ENCODE measurements at places on chromosomes 3 and 15. TPM values are rescaled to one million over a fixed set of nuclear protein-coding genes. Genes with fewer than 3 reads are reported as not detected.
A peak's percentile ranks its signal among the peaks of the same experiment; 100 is the strongest.

PRRT3 gene
- 1.3 TPM for total RNA-seq

- H3K4me3 ChIP-seq = no peak overlapping the region
- peaks cover 27% of the 10 kb centered on the region for H3K4me1 ChIP-seq
- no peaks in the 10 kb centered on the region for H3K27me3 ChIP-seq
- H3K36me3 ChIP-seq = no peaks in the 10 kb centered on the region
- H3K27ac ChIP-seq = no peak overlapping the region
Observed at GRCh38 chr15:85415783-85416182, 35.4 kb downstream of the AKAP13 start.

- H3K4me1 ChIP-seq = peaks cover 38% of the 10 kb centered on the region
- no peaks in the 10 kb centered on the region for H3K36me3 ChIP-seq
- no peak for DNase-seq
- no peak overlapping the region for H3K27ac ChIP-seq
Observed at GRCh38 chr3:69866988-69867720, 127.9 kb downstream of the MITF start.

DNA sequence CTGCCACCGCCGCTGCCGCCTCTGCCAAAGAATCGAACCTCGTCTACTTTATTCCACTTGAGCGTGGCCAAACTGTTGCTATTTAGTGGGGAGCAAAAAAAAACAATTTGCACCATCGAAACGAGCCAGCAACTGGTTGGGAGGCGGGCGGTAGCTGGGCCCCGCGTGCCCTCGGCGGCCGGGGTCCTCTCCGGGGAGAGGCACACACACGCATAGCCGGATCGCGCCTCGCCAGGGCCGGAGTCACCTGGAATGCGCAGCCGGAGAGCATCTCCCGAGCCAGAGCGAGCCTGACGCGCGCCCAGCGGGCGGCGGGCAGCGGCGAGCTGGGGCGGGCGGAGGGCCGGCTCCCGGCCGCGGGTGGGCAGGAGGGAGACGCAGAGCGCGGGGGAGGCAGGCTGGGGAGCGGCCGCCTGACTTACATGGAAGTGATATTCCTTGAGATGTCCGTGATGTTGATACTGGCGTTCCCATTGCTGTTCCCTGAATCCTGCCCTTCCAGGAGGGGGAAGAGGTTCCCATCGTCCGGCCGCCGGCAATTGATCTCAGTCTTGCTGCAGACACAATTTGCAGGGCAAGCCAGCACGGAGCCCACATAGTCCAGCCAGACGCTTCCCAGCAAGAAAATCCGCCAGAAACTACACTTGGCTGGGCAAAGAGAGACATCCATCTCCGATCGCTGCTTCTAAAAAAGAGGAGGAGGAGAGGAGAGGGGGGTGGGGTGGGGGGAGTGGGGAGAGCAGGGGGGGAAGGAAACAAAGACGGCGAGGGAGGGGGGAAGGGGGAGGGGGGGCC is 858 bp downstream of the NTRK3 start:
- H3K36me3 ChIP-seq = no peaks in the 10 kb centered on the region
- peaks cover 28% of the 10 kb centered on the region for H3K27me3 ChIP-seq
- H3K4me3 ChIP-seq = peak overlapping the region; percentile 63
- DNase-seq = peak; percentile 51
- H3K27ac ChIP-seq = peak overlapping the region; percentile 30
- H3K4me1 ChIP-seq = peaks cover 13% of the 10 kb centered on the region

SCAMP5 gene
- not detected for total RNA-seq
